ENCODE measurements at places on chromosomes 5 and 9.

GRCh38 chr9:134871697-134872340 is 8.8 kb upstream of the FCN2 start:
- no peak for DNase-seq

DNA sequence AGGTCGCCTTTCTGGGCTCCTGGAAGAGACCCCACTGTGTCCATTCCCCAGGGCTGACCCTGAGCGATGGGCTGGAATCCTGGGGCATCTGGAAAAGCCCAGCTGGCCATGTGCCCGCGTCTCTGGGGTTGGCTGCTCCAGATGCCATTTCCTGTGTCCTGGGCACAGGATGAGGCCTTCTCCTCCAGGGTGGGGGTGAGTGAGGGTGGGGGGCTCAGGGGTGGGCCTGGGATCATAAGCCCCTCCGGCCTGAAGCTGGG is 30.7 kb downstream of the PAEP start:
- DNase-seq = no peak

GRCh38 chr5:40204144-40204543 is 475.6 kb upstream of the PTGER4 start:
- DNase-seq = no peak

GRCh38 chr5:179720222-179720621 is 12.4 kb upstream of the MAML1 start:
- DNase-seq = no peak

- no peak for DNase-seq
Measured at GRCh38 chr5:174607916-174608315, 116.5 kb upstream of the MSX2 start.

DNA sequence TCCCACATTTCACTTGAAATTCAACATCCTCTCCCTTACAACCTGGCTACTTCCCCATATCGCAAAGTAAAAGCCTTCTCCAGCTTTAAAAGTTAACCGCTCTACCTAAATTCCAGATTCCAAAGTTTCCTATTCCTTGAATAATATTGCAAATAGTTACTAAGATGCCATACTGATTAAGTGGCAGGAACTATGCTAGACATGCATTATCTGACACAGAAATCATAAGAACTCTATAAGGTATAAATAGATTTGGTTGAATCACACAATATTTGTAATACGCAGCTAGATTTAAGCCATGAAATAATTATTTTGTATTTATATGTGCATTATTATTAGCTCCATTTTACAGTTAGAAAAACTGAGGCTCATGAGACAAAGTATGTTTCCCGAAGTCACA is 92.8 kb downstream of the NFIB start:
- no peak for DNase-seq

DNA sequence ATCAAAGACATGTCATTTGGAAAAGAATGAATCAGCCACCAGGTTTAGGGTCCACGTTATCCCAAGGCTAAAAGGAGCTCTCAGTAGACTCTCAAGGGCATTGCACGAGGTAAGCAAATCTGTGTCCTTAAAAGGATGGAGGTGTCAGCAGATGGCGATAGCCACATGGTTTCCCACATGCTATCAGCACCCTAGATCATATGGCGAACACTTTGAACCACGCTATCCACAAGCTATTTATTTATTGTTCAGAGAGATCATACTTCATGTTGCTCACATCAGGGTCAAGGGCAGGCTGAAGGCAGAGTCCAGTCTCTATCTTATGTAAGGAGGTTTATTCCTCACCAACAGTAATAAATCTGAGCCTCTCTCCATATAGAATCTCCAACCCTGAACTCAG is 43.7 kb downstream of the CDH6 start:
- DNase-seq = peak; percentile 5

- DNase-seq = no peak
Measured at GRCh38 chr5:151144922-151145321, 12.7 kb downstream of the ANXA6 start.

DNA sequence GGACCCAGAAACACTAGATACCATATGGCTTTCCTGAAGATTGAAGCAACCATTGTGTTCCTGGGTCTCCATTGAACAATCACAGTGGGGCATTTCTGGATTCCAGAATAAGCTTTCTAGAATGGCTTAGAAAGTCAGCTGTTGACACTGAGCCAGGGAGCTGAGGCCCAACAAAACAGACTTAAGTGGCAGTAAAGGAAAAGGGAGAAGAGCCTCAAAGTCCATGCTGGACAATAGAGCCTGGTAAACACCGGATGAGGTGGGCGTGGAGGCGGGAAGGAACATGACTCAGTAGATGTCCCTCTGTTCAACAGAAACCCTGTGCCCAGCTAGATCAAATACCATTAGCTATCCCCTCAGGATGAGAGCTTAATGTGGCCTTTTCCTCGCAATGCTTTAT is 14.8 kb downstream of the SPARC start:
- no peak for DNase-seq

DNA sequence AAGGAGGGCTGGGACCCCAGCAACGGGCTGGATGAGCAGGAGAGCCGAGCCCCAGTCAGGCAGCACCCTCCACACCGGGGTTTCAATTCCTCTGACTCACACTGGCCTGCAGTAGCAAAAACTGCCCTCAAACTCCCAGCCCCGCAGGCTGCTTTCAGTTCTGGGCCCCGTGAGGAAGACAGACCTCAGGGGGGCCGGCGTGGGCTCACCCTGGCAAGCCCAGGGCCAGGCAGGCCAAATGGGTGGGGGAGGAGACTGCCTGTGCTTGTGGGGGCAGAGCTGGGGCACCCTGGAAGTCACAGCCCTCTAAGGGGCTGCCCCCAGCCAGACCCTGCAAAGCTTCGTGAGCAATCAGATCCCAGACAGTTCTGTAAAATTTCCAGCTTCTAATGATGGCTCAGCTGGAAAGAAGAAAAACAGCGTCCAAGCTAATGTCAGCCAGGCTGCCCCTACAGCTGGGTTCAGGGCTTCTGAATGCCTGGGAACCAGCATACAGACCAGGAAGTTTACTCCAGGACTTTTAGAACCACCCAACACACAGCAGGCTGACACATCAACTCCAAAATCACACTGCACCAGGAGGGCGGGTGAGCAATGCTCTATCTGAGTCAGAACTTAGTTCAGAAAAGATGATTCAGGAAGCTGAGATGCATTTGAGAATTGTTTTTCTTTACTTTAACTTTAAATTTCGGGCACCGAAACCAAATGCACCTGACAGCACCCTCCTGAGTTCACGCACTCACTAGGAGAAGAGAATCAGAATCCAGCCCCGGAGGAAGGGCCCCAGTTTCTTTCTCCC is 34.7 kb downstream of the LPCAT1 start:
- DNase-seq = peak; percentile 5

- DNase-seq = peak; percentile 17
Measured at GRCh38 chr5:152271420-152271819, 133.7 kb downstream of the NMUR2 start.

- DNase-seq = no peak
Measured at GRCh38 chr5:36417221-36417620, 115.5 kb upstream of the RANBP3L start.

DNA sequence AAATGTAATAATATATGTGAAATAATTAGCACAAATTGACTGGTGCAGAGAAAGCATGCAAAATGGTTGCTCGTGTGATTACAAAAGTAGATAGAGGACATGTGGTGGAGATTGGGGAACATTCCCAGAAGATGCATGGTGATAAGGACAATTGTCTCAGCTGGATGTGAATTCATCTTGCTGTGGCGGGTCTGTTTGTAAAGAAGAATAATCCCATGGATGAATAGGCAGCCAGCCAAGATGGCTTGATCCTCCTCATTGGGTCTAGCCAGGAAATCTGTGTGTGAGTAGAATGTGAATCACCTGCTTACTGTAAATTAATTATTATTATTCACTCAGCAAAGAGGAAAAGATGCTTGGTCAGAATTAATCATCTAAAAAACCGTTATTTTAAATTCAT is 12.6 kb upstream of the DPYSL3 start:
- DNase-seq = no peak

Data from ACHN (cell line).